ENCODE measurements at places on chromosomes 3 and 15.

DNA sequence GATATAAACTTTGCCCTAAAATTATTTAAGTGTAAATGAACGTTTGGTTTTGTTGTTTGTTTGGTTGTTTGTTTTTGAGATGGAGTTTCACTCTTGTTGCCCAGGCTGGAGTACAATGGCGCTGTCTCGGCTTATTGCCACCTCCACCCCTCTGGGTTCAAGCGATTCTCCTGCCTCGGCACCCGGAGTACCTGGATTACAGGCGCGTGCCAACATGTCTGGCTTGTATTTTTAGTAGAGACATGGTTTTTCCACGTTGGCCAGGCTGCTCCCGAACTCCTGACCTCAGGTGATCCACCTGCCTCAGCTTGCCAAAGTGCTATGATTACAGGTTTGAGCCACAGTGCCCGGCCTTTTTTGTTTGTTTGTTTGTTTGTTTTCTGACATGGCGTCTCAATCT, 87.9 kb upstream of the CHD2 start:
- no peak for DNase-seq

GRCh38 chr3:139358841-139359562, 15.2 kb downstream of the MRPS22 start:
- no peak for DNase-seq

GRCh38 chr3:143302638-143303171, 183.1 kb downstream of the CHST2 start:
- peak; percentile 52 for DNase-seq

DNA sequence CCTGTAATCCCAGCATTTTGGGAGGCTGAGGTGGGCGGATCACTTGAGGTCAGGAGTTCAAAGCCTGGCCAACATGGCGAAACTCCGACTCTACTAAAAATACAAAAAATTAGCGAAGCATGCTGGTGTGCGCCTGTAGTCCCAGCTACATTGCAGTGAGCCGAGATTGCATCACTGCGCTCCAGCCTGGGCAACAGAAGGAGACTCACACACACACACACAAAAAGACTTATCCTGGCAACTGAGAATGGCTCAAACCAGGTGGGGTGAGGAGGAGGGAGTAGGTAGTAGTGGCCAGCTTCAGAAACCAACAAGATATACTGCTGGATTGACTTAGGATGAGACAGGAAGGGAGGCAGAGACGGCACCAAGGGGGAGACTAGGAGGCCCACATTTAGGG, 53.4 kb upstream of the APEH start:
- no peak for DNase-seq

DNA sequence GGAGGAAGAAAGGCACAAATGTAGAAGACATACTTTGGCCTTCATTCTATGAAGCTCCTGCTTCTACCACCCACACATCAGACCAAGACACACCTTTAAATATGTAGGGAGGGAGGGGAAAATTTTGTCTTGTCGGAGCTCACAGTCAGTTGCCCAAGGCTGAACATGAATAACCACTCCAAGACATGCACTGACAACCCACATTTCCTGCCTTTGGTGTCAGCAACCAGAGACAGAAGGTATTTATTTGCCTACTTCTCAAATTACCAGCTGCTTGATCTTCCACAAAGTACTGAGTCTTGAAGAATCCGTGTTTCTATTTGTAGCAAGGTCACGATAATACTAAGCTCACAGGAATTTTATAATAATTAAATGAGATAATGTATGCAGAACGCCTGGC, 169.7 kb downstream of the KCNMB2 start:
- peak; percentile 55 for DNase-seq

DNA sequence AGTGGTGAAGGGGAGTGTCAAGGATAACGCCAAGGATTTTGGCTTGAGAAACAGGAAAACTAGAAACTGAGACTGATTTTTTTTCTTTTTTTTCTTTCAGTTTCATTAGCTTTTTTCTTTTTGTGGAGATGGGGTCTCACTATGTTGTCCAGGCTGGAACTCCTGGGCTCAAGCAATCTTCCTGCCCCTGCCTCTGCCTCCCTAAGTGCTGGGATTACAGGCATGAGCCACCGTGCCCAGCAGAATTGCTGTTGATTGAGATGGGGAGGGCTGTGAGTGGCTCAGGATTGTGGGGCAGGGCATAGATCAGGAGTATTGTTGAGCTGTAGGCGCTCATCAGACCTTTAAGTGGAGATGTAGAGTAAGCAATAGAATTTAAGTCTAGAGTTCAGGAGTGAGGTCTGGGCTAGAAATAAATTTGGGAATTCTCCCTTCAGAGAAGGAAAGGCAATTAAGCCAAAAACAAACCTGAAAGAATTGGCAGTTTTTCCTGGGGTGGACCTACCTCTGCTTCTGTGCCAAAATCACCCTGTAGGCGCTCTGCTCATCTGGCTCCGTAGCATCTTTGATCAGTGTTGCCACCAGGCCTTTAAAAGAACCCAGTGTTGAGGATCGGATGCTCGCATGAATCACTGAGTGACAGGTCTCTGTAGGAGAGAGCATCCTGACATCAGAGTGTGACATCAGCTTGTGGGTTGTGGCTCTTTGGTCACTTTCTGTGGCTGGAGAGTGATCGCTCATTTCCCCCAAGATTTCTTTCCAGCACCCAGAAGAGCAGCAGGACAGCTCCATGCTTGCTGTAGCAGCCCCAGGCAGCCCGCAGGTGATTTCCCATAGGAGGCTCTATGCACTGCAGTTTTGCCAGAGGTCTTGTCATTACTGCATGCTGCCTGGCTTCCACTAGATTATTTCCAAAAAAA, 15.8 kb downstream of the ABHD17C start:
- peak; percentile 42 for DNase-seq

- DNase-seq: no peak
Observed at GRCh38 chr3:123576122-123576521, 8.7 kb downstream of the HACD2 start.

GRCh38 chr3:44179246-44179645, 62.4 kb upstream of the TOPAZ1 start:
- no peak for DNase-seq

DNA sequence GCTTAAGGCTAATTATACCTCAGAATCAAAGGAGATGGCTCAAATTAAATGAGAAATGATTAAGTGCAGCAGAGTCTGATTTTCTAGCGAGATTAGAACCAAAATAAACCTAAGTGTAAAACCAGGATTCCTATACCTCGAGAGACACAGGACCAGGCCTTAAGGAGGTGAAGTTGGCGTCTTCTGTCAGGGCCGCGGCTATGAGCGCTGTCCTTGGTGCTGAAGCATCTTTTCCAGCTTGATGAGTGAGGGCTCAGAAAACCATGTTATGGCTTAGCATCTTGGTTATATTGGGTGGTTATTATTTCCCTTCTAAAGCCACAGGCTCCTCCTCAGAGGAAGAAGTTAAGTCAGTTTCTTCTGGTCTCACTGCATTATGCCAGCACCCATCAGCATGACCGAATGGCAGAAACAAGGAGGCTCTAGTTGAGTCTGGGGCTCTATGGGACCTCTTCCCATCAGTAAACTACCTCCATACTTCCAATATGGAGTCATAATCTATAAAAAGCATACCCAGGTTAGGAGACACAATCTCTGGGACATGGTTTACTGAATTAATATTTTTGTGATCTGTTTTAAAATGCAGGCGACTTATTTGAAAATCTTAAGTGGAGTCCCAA, 120.1 kb upstream of the NMNAT3 start:
- DNase-seq: peak; percentile 44

DNA sequence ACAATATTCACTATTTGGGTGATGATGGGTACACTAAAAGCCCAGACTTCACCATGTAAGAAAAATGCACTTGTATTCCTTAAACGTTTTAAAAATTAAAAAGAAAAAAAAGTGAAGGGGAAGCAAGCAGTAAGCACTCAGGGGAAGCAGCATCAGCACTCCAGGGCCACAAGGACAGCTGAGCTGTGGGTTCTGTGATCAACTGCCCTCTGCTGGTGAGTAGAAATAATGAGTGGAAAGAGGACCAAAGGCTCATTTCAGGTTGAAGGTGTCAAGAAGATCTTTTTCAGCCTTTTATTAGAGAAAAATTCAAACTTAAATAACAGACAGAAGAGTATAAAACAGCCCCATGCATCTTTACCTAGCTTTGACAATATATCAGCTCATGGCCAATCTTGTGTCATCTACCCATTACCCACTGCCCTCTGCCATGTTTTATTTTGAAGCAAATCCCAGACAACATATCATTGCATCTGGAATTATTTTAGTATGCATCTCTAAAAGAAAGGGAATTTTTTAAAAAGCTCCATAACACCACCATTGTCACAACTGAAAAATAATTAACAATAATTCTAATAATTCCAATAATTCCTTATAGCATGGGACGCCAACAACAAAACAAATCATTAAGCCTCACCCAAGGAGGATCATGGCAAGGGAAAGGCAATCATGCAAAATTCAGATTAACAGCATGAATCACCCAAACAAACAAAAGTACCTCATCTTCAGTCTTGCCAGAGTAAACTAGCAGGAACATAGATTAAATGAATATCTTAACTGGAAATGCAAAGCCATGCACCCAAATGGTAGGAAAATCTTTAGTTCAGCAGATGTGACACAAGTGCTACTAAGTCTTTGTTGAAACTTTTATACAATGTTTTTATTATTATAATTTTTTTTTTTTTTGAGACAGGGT, 42.5 kb downstream of the TAMM41 start:
- DNase-seq: peak; percentile 68

DNA sequence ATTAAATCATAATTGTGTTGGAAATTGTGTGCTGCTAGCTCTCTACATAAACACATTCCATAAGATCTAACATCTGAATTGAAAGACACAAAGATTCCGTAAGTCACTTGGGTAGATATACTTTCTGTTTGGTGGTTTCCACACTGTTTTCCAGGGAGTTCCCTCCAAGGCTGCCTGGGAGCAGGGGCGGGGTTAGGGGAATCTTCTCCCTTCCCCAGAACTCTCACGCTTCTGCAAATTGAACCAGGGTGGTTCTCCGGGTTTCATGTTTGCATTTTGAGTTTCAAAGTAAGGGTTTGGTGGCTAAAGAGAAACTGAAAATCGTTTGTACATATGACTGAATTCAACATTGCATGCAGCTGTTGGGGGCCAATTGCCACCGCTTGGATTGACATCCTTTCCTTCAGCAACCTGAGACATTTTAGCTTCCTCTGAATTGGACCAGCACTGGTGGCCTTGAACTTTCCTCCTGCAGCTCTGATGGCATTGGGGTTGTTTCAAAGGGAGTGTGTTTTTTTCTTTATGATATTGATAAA, 192.7 kb upstream of the FEZF2 start:
- DNase-seq: no peak
